ENCODE measurements at places on chromosomes 2 and 18. TPM values are rescaled to one million over a fixed set of nuclear protein-coding genes. Genes with fewer than 3 reads are reported as not detected.
A peak's percentile ranks its signal among the peaks of the same experiment; 100 is the strongest.

- H3K36me3 ChIP-seq, result no peaks in the 10 kb centered on the region
- H3K4me3 ChIP-seq, result no peak overlapping the region
- no peak for DNase-seq
- no peak overlapping the region for H3K27ac ChIP-seq
These were observed 78.0 kb upstream of the GAREM1 start for GRCh38 chr18:32548688-32549087.

- H3K4me3 ChIP-seq, result no peak overlapping the region
- no peak for DNase-seq
- H3K27ac ChIP-seq, result peak overlapping the region; percentile 63
These were observed 104.9 kb upstream of the MGAT5 start for GRCh38 chr2:134148843-134149472.

DNA sequence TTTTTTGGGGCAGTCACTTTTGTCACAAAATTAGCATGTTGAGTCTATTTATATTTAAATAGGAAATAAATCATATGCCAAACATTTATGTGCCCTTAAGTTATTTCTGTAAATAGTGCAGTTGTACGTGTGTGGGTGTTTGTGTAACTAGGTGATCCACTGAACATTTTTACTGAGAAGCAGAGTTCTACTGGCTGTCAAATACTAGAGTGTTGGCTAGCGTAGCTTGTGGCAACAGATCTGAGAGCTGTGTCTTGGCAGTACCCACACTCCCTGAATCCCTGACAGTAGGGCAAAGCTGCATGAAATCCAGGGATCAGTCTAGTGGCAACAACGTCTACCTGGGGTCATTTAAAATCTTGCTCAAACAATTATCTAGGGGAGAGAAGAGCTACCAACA is 273.1 kb upstream of the SLC8A1 start:
- no peaks in the 10 kb centered on the region for H3K27me3 ChIP-seq
- H3K27ac ChIP-seq, result no peak overlapping the region
- no peak overlapping the region for H3K4me3 ChIP-seq
- no peaks in the 10 kb centered on the region for H3K4me1 ChIP-seq

DNA sequence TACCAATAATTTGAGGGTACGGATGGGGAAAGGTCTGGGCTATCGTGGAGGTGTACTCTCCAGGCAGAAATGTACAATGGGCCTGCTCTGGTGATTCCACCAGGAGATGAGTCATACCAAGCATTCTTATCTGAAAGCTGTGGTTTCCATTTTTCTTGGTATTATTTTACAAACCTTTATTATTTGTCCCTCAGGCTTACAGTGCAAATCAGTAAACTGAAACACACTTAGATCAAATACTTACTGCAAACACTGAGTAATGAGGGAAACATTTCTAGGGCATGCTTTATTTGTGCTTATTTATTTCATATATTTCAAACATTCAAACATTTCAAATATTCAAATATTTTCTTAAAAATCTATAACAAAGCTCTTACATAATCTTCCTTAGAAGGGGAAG is 319.8 kb downstream of the RND3 start:
- H3K36me3 ChIP-seq, result no peaks in the 10 kb centered on the region
- H3K4me1 ChIP-seq, result no peaks in the 10 kb centered on the region
- no peak overlapping the region for H3K4me3 ChIP-seq

GRCh38 chr18:49562481-49563129 is 748 bp downstream of the LIPG start:
- DNase-seq, result no peak
- H3K36me3 ChIP-seq, result peaks cover 7% of the 10 kb centered on the region
- peaks cover 86% of the 10 kb centered on the region for H3K27me3 ChIP-seq
- peak overlapping the region; percentile 62 for H3K27ac ChIP-seq
- H3K4me1 ChIP-seq, result peaks cover 23% of the 10 kb centered on the region

Gene TRAPPC12
- 66.5 TPM for total RNA-seq

Gene SLC11A1
- total RNA-seq, result 23.9 TPM
